ENCODE measurements at places on chromosomes 7 and 10. TPM values are rescaled to one million over a fixed set of nuclear protein-coding genes. Genes with fewer than 3 reads are reported as not detected.

Gene LRIT1
- total RNA-seq, result not detected

Gene PHKG1
- total RNA-seq, result not detected

Gene PLEKHS1
- total RNA-seq, result not detected

Gene ZNF33B
- 6.6 TPM for total RNA-seq

Gene PDK4
- 0.85 TPM for total RNA-seq

Gene HACD1
- total RNA-seq, result 17.8 TPM

Gene LLCFC1
- total RNA-seq, result not detected

Data from airway epithelial cell (primary cell).